ENCODE measurements at places on chromosomes 1 and 21. TPM values are rescaled to one million over a fixed set of nuclear protein-coding genes. Genes with fewer than 3 reads are reported as not detected.

Gene CYYR1
- 1.5 TPM for polyA plus RNA-seq

Gene PEX11B
- polyA plus RNA-seq: 89.0 TPM

Gene KIF26B
- 0.80 TPM for polyA plus RNA-seq

Gene ARMH1
- 1.5 TPM for polyA plus RNA-seq

Gene MCOLN2
- 0.12 TPM for polyA plus RNA-seq

Gene MYBPHL
- polyA plus RNA-seq: 0.85 TPM

Gene IFNLR1
- polyA plus RNA-seq: 2.8 TPM

Gene KIAA0040
- polyA plus RNA-seq: 40.8 TPM

Gene LCE1C
- 1.8 TPM for polyA plus RNA-seq

Gene RNU1-1
- not detected for polyA plus RNA-seq

Gene CTSS
- polyA plus RNA-seq: 1.8 TPM

Gene CENPF
- polyA plus RNA-seq: 13.7 TPM

GRCh38 chr1:221839321-221839720 is 97.4 kb upstream of the DUSP10 start:
- no peak for DNase-seq

DNA sequence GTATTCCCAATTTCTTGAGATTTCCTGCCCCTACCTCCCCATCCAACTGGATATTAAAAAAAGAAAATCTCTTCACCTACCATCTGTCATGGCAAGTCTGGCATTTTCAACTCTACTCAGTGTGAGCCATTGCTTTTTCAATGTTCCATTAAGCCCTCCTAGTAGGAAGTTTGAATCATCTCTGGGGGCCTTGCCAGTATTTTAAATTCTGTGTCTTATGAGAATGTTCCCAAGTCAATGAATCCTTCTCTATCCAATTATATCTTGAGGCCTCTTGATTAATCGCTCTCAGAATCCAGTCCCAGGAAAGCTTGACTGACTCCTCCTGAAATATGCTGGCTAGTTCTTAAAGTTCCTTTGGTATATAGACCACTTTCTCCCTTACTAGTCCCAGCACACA is 91.5 kb downstream of the NGF start:
- DNase-seq: no peak

DNA sequence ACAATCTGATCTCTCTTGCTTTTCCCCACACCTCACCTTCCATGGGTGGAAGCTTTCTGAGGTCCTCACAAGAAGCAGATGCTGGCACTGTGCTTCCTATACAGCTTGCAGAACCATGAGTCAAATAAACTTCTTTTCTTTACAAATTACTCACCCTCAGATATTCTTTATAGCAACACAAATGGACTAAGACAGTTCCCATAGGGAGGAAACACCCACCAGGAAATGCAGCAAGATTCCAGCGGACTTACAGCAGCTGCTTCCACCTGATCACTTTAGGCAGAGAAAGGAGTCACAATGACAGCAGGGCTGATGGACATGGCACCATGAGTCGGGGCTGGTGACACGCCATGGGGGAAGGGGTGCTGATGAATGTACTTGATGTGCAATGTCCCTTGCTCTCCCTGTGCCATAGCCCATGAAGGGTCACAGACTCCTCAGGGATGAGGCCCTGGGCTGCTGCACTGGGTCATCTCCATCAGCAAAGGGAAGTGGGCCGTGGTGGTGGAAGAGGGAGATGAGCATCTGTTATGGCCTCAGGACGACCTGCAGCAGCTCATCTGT is 53.9 kb downstream of the PRSS38 start:
- DNase-seq: no peak

DNA sequence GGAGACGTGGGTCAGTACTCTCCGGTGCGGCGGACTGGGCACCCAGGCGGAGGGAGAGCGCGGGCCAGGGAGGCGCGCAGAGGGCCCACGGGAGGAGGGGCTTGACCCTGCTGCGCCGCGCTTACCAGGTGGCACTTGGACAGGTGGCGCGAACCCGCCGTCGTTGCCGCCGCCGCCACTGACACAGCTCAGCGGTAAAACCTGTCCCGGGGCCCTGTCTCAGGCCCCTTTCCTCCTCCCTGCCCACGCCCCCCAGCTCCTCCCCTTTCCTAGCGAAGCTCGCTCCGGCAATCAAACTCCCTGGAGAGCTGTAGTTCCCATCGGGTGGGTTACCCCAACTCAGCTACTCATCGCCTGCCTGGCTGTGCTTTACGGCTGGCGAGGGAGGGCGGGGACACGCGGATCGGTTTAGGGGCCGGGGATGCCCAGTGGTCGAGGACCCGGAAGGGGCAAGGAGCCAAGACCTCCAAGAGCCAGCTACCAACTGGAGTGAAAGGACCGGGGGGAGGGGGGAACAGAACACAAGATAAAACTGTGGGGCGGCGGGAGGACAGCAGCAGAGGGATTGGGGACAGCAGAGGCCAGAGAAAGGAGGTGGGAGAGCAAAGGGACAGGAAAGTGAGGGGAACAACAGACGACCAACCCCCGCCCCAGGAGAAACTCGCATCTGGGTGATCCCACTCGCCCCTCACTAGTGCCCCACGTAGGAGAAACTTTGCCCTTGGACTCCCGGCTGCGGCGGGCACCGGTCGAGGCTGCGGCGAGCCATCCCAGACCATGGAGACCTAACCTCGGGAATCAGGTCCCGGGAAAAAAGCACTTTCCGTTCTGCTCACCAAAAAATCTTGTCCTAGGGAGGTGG is 2.9 kb downstream of the GFI1 start:
- no peak for DNase-seq

GRCh38 chr21:38499296-38499695 is 1.0 kb upstream of the ERG start:
- DNase-seq: no peak

GRCh38 chr1:154744352-154745035 is 125.6 kb downstream of the KCNN3 start:
- no peak for DNase-seq

- DNase-seq: peak; percentile 35
Observed at GRCh38 chr1:208929575-208929974, 653.9 kb upstream of the CAMK1G start.

- no peak for DNase-seq
Observed at GRCh38 chr21:38661197-38661871, 144.4 kb upstream of the ETS2 start.

DNA sequence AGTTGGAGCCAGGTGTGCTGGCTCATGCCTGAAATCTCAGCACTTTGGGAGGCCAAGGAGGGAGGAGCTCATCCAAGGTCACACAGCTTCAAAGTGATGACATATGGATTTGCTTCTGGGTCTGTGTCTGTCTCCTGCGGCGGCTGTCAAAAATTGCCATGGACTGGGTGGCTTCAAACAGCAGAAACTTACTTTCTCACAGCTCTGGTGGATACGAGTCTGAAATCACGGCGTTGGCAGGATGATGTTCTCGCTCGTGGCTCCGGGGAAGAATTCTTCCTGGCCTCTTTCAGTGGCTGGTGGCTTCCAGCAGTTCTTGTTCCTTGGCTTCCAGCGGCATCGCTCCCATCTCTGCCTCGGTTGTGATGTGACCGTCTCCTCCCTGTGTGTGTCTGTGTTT is 314.8 kb upstream of the C1orf174 start:
- DNase-seq: no peak

DNA sequence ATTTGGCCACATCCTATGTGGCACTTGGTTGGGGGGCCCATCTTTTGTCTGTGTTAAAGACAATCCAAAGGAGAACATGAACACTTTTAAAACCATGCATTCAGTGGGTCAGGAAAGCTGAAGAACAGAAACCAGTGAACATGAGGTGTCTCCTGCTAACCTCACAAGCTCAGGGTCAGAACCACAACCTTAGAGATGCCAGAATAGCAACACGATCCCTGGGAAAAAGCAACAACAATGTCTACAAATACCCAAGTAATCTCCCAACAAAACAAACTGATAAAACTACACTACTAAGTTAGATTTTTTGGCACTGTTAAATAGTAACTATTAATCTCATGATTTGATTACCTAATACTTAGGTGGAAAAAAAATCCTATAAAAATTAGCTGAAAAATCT is 34.1 kb upstream of the GNG4 start:
- DNase-seq: no peak

DNA sequence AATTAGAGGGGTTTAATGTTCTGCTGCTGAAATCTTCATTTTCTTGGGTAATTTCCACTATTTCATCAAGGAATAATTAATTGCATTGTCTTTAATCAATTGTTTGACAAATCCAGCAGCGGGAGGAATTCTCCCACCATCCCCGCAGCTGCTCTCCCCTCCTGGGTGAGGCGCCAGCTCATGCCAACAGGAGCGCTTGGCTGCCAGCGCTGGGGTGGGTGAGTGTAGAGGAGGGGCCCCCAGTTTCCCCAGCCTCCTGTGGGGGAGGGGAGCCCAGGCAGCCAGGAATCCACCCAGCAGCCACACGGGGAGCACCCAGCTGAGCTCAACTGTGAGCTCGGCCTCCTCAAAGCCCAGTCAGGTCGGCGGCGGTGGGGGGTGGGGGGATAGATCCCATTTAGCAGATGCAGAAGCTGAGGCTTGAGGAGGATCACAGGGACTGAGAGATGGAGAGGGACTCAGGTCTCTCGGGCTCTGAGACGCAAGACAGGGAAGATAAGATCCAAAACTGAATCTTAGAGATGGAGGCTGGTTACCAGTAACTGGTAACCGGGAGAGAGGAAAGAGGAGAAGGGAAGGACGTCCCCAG is 46.5 kb downstream of the FOXO6 start:
- DNase-seq: no peak

DNA sequence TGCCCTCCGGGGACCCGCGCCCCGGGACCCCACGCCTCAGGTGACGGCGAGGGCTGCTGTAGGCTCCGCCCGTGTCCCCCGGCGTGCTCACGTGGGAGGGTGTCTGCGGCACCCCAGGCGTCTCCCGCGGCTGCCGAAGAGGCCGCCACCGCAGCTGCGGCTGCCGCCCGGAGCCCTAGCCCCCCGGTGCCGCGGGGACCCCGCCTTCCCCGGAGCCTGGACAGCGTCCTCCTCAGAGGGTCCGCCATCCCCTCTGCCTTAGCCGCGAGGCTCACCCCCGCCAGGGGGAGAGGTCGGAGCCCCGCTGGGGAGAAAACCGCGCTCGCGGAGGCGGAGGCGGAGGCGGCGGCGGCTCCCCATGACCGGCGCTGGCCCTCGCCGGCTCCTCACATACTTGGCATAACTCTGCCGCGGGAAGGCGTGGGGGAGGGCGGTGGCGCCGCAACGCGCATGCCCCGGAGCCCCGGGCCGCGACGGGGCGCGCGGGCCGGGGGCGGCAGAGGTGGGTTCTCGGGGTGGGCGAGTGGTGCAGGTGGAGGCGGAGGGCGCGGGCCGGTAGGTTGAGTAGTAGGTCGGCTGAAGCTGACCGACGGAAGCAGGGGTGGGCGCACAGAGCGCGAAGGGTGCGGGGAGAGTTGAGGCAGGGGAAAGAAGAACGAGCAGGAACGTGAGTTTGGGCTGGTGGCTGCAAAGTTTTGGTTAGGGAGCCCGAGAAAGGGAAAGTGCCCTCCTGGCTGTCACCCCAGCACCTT is 700 bp upstream of the SYDE2 start:
- DNase-seq: no peak

DNA sequence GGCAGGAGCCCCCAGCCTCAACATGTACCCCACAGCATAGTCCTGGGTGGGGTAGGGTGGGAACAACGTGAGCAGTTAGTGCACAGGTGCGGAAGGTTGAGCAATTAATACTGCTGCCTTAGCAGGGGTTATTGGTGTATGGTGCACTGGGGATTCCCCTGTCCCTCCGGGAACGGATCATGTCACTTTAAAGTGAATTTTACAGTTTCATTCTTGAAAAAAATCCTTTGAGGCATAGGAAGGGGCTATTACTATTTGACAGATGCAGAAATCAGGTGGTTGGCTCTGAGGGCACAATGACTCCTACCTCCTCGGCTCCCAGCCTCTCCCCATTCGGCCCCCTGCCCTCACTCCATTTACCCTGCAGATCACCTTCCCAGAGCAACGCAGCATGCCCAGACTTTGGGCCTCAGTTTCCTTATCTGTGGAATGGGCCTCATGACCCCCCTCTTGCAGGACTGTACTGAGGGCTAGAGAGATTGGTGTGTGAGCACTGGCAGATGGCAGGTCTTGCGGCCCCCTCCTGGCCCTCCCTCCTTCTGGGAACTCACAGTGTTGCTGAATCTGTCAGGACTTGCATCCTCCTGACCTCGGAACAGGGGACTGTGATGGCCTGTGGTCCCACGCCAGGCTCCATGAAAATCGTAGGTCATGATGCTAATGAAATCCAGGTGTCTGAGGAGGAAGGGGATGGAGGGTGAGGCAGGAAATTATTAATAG is 5.1 kb upstream of the MYBPH start:
- DNase-seq: no peak

DNA sequence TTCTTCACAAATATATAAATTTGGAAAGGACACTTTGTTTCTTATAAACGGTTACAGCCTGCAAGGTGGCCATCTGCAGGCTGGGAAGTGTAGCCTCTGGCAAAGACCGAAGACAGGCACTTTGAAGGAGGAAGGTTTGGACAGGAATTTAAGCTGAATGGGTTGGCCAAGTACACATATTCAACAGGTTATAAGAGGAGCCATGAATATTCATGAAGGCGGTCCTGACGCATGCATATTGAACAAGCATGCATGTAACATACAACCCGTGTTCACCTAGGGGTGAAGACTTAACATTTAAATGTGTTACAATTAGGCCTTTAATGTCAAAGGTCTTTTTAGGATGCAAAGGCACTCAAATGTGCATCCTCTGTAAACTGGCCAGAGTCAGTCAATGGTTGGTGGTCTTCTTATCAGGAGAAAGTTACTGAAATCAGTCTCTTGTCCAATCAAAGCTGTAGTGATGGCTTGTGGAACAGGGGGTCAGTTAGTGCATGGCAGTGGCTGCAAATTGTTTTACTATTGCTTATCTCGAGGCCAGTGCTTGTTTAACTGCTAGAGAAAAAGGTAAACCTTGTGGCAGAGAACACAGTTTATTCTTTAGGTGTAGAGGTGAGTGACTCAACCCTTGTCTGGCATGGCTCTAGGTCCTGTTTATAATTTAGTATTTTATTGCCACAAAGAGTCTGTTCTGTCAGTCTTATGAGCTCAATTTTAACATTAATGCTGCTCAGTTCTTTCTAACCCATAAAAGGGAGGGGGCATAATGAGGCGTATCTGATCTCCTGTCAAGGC is 70.3 kb upstream of the F3 start:
- no peak for DNase-seq

- DNase-seq: no peak
Observed at GRCh38 chr1:214469290-214469689, 82.1 kb downstream of the PTPN14 start.

GRCh38 chr1:34847094-34847493 is 12.5 kb downstream of the SMIM12 start:
- no peak for DNase-seq

Measured in keratinocyte (primary cell).